Renal cortex interstitium (tissue), 15 donors: ENCODE measurements at places on chromosomes 1 and 21. TPM values are rescaled to one million over a fixed set of nuclear protein-coding genes. Genes with fewer than 3 reads are reported as not detected.

DNA sequence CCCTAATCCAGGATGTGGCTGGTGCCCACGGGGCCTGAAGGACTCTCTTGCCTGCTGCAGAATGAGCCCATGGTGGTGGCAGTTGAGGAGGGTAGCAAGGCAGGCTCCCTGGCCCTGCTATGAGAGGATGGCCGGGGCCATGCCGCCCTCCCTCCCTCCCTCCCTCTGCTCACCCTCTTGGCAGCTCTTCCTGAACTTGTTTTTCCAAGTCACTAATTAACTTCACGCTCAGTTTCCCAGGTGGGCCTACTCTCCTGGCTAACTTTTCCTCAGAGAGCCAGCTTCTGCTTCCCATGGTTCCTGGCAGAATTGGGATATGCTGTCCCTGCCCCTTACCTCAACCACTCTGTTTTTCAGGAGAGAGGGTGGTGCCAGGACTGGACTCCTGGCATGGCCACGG lies 10.2 kb downstream of the KCNC4 start:
- DNase-seq: no peak

GRCh38 chr1:116878804-116879477 lies 30.8 kb upstream of the PTGFRN start:
- DNase-seq: no peak

DNA sequence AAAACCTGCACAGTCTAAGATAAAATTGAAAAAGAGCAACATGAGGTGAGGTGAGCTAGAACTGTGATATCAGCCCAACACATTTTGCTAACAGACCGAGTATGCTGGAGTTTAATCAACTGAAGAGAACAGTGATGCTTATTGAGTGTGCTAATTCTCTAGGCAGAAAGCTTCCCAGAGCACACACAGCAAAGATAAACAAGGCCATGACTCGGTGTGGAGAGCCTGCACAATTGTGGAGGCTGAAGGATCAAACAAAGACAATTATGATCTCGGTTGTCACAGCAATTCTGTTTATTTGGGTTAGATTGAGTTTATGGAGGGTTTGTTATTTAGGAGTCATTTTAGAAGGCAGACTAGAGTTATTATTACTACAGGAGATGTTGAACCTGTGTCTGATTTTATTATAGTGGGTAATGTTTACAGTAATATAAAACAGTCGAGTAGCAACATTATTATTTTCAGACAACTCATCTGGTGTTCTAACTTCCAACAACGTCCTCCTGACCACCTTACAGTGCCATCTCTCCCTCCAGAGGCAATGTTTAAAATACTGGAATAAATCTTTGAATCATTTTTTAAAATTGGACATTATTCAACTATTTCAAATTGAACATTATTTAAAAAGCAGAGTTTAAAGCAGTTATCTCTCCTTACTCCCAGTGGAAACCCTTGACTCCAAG lies 40.2 kb downstream of the DPT start:
- DNase-seq: no peak

- DNase-seq: no peak
Measured at GRCh38 chr1:197178998-197179397, 32.5 kb upstream of the ASPM start.

Gene IGSF5
- 0.82 TPM for polyA plus RNA-seq

- DNase-seq: no peak
Measured at GRCh38 chr1:236494586-236495466, 29.0 kb upstream of the LGALS8 start.

DNA sequence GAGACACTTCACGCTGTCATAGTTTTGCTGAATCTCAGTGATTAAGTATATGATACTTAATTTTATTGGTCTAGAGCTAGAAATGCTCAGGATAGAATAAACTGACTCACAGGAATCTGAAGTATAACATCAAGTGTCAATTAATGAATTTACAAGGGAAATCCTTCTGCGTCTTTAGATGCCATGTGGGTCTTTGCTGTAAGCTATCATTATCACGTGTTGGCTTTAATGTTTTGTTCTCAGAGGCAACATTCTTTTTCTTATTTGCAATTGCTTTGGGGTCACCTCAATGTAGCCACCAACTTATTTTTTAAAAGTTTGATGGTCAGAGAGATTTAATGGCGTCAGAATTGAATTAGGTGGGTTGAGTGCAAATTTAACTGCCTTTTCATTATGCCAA lies 680.1 kb upstream of the PTBP2 start:
- no peak for DNase-seq

Gene SLC44A3
- polyA plus RNA-seq: 62.7 TPM

DNA sequence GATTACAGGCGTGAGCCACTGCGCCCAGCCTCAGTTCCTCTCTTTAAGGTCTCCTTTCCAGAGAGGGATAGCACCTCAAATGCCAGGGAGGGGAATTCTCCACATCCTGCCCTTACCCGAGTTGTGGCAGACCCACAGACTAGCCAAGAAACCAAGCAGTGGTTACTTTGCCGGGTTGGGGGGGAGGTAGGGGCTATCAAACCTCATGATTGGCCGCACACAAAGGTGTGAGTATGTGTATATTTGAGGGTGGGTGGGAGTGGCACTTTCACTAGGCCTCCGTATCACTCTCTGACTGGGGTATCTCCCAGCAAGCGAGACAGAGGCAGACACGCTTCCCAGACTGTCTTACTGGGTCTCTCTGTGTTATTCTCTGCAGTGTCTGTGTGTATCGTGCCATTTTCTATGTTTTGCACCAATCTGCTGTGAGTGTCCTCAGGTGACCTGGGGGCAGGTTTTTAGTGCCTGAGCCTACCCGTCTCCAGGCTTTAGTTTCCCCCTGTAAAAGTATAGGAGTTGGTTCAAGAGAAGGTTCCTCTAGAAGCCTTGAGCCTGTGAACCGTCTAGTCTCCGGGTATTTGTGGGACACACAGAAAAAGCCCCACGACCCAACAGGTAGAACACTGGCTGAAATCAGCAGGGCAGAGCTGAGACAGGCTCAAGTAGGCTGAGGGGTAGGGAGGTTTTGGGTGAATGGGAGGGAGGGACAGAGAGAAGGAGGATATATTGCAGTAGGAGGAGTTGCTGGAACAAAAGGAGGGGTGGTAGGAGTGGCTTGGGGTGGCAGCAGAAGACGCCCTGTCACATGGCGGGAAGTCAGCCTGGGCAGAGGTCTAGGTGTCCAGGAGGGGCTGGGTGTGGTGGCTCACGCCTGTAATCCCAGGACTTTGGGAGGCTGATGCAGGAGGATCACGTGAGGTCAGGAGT lies 10.3 kb downstream of the LMNA start:
- no peak for DNase-seq

Gene LCE2B
- polyA plus RNA-seq: not detected

Gene LCE1A
- not detected for polyA plus RNA-seq

Gene RBP7
- 22.3 TPM for polyA plus RNA-seq

Gene LIN28A
- polyA plus RNA-seq: 0.06 TPM

DNA sequence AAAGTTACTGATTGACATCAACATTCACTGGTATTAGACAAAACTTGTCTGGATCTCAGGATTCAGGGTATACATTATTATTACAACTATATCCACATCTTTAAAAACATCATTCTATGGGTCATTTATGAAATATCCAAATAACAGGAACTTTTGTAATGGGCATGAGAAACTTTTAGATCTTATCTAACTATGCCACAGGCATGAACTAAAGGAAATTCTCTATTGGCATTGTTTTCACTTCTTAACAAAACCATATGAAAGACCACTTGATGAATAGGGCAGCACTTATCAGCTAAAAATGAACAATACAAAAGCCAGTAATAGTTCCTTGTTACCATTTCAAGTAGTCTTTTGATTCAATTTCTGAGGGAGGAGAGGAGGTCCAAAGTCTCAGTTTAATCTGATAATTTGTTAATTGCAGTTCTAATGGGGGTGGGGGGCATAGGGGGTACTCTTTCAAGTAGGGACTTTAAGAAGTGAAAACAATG lies 30.8 kb upstream of the CPLANE2 start:
- DNase-seq: no peak

DNA sequence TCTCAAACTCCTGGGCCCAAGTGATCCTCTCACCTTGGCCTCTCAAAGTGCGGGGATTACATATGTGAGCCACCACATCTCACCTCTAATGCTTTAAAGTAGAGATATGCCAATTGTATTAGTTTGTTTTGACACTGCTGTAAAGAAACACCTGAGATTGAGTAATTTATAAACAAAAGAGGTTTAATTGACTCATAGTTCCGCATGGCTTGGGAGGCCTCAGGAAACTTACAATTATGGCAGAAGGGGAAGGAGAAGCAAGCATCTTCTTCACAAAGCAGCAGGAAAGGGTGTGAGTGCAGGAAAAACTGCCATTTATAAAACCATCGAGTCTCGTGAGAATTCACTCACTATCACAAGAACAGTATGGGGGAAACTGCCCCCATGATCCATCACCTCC lies 3.5 kb upstream of the MYCL start:
- no peak for DNase-seq

Gene LPAR3
- polyA plus RNA-seq: 1.4 TPM

Gene FAM72C
- polyA plus RNA-seq: 0.40 TPM

- DNase-seq: no peak
Measured at GRCh38 chr1:221174330-221174993, 295.2 kb downstream of the HLX start.

- DNase-seq: no peak
Measured at GRCh38 chr1:183227422-183228346, 41.6 kb downstream of the LAMC2 start.

- no peak for DNase-seq
Measured at GRCh38 chr1:207842506-207842905, 68.4 kb downstream of the CD34 start.

Gene IFI44
- polyA plus RNA-seq: 10.6 TPM

DNA sequence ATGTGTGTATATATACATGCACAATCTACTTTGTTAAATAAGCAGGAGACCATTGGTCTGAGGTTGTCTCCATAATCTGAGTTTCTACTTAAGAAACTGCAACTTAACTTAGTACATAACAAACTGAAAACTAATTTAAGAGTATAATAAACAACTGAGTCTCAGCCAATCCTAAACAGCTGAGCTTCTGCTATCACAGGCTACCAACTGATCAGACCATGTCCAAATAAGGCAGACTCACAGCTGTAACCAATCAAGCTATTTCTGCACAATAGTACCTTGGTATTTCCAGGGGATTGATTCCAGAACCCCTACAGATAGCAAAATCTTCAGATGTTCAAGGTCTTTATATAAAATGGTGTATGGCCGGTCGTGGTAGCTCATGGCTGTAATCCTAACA lies 26.0 kb upstream of the C1orf146 start:
- DNase-seq: no peak

DNA sequence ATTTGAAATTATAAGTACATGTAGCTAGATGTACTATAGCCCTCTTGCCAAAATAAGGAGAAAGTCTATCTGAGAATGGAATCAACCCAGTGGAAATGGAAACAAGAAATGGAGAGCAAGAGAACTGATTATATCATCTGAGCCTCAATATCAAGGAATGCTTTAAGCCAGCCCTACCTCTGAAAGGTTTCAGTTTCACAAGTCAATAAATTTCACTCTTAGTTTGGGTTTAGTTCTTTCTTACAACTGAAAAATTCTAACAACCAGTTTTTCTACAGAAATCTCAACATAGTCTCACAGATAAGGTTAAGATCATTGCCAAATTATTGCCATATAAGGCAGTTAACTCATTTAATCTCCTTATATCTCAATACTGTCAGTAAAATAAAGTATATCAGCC lies 80.0 kb downstream of the EPS15 start:
- DNase-seq: no peak

DNA sequence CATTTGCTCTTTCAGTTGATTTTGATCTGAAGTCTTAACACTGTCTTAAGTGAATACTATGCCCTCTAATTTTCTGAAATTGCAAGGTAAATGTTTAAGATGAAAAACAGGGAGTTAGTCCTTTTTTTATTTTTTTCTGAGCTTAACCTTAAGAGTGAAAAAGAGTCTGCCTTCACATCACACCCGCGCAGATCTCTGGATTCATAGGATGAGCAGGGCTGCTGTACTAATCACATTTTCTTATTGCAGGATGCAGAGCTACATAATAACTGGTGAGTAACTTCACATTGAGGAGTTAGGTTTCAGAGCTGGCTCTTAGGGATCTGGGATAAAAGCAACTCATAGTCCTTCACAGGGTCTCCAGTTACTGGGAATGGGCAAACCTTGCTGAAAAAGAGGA lies 188.7 kb upstream of the ATP1B1 start:
- no peak for DNase-seq

DNA sequence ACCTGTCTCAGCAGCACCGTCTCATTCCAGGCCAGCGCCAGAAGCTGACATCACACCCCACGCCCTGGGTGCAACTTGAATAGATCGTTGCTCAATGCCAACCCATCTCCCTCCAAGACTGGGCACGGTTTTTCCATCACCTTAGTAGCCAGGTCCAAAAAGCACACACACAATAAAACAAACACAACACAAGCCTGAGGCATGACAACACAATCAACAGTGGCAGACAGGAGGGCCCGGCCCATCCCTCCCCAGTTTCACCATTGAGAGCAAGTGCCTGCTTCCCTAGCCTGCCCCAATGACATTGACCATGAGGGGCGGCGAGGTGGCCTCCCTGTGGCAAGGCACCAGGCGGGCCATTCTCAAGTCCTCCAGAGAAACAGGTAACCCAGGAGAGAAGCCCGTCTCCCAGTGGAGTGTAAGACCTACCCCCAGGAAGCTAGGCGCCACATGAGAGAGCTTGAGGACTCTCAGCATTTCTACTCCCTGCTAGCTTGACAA lies 2.7 kb downstream of the IFFO2 start:
- no peak for DNase-seq

DNA sequence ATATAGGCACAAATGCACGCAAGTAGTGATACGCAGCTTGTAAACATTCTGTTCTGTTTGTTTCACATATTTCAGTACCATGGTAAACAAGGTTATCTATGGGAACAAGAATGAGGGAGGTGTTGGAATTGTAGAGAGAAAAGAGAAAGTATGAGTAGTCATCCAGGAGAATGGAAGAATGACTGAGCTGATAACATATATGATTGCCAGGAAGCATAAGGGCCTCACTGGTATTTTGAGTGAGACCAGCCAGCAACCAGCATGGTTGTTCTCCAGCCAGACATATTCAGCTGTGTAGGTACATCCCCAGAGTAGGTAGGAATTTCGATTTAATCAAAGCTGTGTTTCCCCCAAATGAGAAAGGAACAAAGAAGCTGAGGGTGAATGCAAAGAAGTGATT lies 58.9 kb upstream of the ARTN start:
- DNase-seq: no peak

Gene TRPM2
- polyA plus RNA-seq: 1.4 TPM

Gene KCNH1
- 0.73 TPM for polyA plus RNA-seq

GRCh38 chr1:23273450-23274133 lies 56.3 kb upstream of the HTR1D start:
- no peak for DNase-seq
